ENCODE measurements at places on chromosomes 5 and 9. TPM values are rescaled to one million over a fixed set of nuclear protein-coding genes. Genes with fewer than 3 reads are reported as not detected.

KIF24 gene
- total RNA-seq = 1.2 TPM

TAF11L9 gene
- not detected for total RNA-seq

GCNT4 gene
- 5.0 TPM for total RNA-seq

LCP2 gene
- not detected for total RNA-seq

ADAMTSL1 gene
- 128 TPM for total RNA-seq

PCDHB14 gene
- 2.1 TPM for total RNA-seq

STKLD1 gene
- 0.33 TPM for total RNA-seq

WDR70 gene
- total RNA-seq = 23.9 TPM

SLC25A48 gene
- not detected for total RNA-seq

TDRD7 gene
- total RNA-seq = 9.8 TPM

OGN gene
- 24.7 TPM for total RNA-seq

CATSPER3 gene
- 0.10 TPM for total RNA-seq

PCDHGB1 gene
- total RNA-seq = 2.2 TPM

LURAP1L gene
- total RNA-seq = 25.4 TPM

MED10 gene
- total RNA-seq = 8.7 TPM

ERAP2 gene
- 102 TPM for total RNA-seq

PCDHB11 gene
- total RNA-seq = 0.69 TPM

ZNF608 gene
- 10.1 TPM for total RNA-seq

LCN9 gene
- not detected for total RNA-seq

BARHL1 gene
- not detected for total RNA-seq

ORM2 gene
- not detected for total RNA-seq

RASEF gene
- total RNA-seq = 0.07 TPM

PRELID2 gene
- 38.3 TPM for total RNA-seq

SLC36A3 gene
- not detected for total RNA-seq

QRFP gene
- total RNA-seq = not detected

GABBR2 gene
- total RNA-seq = 0.46 TPM

SLC34A3 gene
- total RNA-seq = not detected

ALDOB gene
- total RNA-seq = not detected

ANKH gene
- 83.0 TPM for total RNA-seq

GABRA1 gene
- 0.17 TPM for total RNA-seq

DOCK8 gene
- total RNA-seq = 0.26 TPM

REEP2 gene
- total RNA-seq = 11.2 TPM

MSX2 gene
- total RNA-seq = 3.8 TPM

GDA gene
- not detected for total RNA-seq

ZFP37 gene
- 3.0 TPM for total RNA-seq

PCDHB15 gene
- total RNA-seq = 0.91 TPM

PLAC8L1 gene
- total RNA-seq = 0.52 TPM

MLANA gene
- not detected for total RNA-seq

ACTBL2 gene
- 0.03 TPM for total RNA-seq

GABRA6 gene
- not detected for total RNA-seq
